ENCODE measurements at places on chromosomes 13 and 19.

GRCh38 chr13:26601669-26602068 is 44.2 kb downstream of the WASF3 start:
- DNase-seq = no peak

GRCh38 chr13:74026753-74027152 is 107.5 kb downstream of the KLF12 start:
- no peak for DNase-seq

DNA sequence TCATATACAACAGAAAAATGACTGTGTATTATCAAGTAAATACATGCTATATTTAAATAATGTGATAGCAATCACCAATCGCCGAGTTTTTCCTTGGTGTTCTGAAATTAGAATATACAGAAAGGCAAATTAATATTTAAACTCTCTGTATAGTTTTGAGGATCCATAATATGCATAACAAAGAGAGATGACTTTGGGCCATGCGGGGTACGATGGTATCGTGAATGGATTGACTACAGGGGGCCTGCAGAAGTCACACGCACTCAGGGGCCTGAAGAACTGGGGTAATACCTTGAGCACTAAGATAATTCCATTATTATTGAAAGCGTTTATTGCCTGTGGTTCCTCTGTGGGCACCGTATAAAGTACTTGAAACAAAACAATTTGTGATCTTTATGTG is 314.0 kb downstream of the TEX29 start:
- no peak for DNase-seq

DNA sequence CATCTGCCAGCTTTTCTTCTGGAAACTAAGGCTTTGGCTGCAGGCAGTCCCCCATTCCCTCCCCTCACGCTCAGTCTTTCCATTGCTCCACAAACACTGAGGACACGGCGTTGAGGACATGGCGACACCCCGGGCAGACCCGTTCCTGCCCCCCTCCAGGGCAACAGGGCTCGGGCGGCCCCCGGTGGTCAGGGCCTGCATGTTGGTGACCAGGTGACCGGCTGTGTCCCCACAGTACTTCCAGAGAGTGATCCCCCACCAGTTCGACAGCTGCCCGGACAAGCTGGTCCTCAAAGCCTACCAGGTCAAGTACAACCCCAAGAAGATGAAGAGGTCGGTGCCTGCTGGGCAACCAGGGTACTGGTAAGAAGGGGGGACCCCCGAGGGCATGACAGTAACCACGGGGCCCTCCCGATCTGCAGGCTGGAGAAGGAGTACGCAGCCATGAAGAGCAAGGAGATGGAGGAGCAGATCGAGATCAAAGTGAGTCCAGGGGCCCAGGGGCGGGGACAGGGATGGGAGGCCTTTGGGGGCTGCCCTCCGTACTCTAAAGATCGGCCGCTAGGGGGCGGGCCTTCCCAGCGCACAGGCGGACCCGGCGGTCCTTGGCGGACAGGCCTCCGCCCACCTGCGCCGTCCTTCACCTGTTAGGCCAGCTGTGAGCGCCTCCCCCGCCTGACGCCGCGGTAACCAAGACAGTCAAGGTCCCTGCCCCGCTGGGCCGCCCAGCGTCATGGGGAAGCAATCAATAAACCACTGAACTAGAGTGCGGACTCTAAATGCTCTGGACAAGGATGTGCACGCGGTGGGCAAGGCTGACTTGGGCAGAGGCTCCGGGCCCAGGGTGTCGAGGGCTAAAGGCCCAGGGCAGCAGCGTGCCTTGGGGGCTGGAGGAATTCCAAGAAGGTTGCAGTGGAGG is 21.1 kb downstream of the PRR36 start:
- DNase-seq = no peak
